ENCODE measurements at places on chromosomes 5 and 9. TPM values are rescaled to one million over a fixed set of nuclear protein-coding genes. Genes with fewer than 3 reads are reported as not detected.

The KCTD16 gene
- 0.03 TPM for total RNA-seq

DNA sequence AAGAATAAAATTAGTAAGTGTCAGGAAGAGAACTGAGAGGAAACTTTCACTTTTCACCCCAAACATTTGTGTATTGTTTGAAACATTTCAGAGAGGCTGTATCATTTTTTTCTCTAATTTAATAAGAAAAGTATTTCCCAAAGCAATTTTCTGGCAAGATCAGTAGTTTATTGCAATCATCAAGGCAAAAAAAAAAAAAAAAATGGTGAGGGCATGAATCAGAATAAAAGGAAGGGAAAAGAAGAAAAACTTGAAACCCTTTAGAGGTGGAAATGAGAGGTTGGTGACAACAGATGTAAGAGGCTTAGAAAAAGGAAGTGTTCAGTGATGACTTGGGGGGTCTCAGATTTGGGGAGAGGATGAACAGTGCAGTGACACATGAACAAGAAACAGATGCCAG is 13.3 kb downstream of the SHC3 start:
- no peak for DNase-seq

- no peak for DNase-seq
These were observed 216 bp downstream of the ZMYND19 start for GRCh38 chr9:137590123-137590468.

DNA sequence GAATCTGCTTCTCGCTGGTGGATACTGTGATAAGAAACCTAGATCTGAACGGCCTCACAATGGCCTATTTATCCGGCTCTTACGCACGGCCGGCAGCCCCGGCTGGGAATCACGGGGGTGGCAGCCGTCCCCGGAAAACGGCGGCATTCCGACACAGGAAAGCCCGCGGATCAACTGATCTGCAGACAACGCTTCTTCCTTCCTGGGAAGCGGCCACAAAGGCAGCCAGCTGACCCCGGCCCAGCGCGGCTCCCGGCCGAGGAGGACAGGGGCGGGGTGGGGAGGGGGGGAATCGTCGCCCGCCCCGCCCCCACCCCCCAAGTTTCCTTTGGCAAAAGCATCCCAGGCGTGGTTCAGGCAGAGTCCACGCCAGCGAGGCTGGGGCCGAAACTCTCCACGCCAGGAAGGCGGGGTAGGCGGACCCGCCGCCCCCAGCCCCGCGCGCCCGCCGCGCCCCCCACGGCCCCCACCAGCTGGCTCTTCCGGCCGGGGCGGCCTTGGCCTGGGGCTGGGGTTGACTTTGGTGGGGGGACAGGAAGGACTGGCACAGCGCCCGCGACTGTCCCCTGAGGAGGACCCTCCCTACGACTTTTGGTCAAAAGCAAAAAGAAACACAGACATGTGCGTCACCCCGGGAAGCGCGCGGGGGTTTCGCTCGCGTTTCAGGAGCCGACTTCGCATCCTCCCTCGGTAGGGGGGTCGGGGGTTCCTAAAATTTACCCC is 247.7 kb upstream of the ANKRD55 start:
- no peak for DNase-seq

DNA sequence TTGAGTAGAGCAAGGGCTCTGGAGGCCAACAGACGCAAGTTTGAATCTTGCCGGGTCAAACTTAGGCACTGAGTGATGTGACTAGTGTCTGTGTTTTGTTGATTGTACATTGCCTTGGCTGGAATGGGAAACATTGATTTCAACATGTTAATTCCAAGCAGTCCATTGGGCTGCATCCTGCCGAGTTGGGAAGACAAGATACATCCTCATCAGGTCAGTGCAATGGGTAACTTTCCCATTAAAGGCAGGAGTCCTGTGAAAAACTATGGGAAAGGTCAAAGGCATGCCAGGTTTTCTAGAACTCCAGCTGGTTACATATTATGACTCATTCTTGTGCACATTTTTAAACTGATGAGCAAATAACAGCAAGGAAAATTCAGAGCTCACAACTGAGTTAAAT is 126.5 kb upstream of the ABCA1 start:
- DNase-seq: peak; percentile 80

- DNase-seq: no peak
These were observed 181.1 kb downstream of the HSPA4 start for GRCh38 chr5:133232911-133233310.

DNA sequence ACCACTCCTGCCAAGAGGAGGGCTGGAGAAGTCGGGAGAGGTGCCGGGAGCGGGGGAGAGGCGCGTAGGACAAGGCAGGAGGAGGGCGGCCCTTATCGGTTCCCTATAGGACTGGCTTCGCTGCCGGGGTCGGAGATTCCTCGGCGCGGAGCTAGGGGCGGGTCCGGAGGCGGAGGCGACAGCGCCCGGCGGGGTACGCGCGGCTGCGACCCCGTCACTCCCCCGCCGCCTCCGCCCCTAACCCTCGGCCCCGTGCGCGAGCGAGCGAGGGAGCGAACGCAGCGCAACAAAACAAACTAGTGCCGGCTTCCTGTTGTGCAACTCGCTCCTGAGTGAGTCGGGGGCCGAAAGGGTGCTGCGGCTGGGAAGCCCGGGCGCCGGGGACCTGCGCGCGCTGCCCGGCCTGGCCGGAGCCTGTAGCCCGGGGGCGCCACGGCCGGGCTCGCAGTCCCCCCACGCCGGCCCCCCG is 2.0 kb downstream of the GLIS3 start:
- peak; percentile 68 for DNase-seq

DNA sequence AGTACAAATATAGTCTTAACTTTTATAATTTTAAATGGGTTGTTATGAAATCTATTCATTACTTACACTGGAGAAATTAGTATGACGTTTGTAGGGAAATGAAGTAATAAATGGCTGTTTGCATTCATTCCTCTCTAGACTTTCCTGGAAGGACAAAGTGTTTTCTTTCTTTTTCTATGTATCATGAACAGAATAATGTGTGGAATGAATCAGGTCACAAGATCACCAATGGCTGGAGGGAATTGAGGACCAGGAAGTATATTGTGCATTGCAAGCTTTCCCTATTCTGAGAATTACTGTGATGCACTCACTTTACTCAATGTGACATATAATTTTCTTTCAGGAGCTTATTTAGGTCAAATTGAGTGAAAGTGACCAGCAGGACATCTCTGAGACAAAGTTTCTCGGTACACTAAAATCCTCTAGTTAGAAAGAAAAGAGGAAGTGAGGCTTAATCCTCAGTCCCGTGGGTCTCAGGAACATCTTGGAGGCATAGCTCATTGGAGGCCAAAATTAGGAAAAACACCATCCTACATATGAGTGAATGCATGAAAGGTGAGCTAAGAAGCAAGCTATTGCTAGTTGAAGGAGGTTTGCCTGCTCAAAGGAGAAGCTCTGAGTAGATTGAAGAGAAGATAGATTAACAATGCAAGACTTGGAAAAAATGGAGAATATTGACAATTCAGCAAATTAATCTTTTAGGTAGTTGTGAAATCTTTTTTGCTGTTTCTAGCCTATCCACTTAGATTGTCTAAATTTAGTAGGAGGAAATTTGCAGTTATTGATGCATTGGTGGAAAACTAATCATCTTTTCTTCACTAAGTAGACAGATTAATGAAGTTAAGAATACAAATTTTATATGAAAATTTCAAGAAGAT is 28.0 kb downstream of the ERAP2 start:
- no peak for DNase-seq

DNA sequence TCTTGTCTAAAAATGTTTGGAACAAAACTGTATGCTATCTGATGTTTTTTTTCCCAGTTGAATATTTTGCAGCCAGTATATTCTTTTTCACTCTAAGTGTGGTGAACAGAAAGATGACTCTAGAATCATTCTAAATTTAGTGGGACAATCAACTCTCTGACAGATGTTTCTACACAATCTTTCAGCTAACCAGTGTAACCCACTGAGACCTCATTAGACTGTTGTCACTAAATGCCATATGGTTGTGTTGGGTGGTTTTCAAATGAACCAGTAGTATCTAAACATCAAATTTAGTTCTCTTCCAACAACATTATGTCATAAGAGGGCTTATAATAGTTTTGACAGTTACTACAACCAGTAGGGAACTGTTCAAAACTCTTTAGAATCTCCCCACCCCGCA is 129.6 kb upstream of the PRLR start:
- DNase-seq: no peak

DNA sequence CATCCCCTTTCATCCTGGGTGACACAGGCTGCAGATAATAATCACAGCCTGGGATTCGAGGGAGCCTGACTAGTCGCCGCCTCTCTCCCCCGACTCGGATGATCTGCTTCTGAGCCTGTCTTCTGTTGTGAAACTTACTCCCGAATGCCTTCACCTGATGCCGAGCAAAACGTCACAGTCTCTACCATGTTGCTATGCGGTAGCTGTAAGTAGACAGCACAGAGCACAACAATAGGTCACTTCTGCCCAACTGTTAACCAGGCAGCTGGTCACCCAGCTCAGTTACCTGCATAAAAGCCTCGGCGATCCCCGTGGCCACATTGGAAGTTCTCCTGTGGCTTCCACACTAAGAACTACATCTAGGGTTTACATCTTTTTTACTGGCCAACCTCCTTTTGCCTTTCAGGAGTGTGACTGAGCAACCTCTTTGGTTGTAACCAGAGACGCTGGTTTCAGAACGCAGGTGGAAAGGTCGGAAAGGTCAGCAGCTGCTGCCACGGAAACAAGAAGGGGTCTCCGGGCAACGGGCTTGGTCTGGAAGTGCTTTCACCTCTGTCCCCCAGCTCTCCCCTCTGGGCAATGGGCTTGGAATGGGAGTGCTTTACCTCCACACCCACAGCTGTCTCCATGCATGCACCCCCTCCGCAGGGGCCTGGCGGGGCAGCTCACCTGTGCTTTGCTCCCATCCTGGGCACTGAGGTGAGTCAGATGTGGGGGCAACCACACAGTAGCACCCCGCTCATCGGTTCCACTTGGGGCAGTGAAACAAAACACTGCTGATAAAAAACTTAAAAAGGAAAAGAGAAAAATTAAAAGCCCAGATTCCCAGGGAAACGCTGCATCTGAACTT is 7.6 kb upstream of the PPP1R26 start:
- DNase-seq: no peak

- peak; percentile 55 for DNase-seq
These were observed 6.3 kb downstream of the SLC25A51 start for GRCh38 chr9:37897665-37898064.

DNA sequence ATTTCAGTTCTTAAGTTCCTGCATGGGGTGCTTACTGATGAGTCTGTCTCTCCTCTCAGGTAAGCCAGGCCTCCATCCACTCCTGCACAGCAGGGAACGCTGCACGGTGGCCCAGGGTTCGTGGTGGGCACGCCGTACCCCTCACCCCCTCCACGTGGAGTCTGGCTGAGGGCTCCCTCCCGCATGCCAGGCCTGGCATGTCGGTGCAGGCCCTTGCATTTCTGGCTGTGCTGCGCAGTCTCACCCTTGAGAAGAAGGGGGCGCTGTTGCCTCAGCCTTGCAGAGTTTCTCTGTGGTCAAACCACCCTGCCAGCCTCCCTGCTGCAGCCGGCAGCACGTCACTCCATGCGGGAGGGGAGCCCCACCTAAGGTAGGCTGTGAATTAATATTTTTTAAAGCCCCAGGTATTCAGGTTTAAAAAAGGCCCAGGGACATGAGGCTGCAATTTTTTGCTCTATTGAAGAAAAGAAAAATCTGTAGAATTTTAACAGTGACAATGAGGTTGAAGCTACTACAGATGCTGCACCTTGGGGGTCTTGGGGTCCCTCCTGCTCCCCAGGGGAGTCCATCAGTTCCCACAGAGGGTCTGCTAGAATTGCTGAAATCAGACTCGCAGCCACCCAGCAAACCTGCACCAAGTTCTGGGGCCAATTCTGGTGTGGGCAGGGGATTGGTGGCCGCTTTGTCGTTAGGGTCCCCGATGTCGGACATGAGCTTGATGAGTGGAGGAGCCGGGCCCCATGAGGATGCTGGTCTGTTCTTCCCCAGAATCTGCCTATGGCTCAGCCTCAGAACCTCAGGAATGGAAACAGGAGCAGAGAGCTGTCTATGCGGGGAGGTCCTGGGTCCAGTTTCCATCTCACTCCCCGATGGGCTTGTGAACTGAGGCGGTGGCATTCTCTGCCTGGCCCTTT is 52.6 kb downstream of the TENT4A start:
- peak; percentile 89 for DNase-seq

GRCh38 chr9:134707731-134708671 is 66.4 kb downstream of the COL5A1 start:
- DNase-seq: no peak

The NSG2 gene
- total RNA-seq: not detected

- DNase-seq: no peak
These were observed 440.9 kb downstream of the DIRAS2 start for GRCh38 chr9:90201766-90202165.

DNA sequence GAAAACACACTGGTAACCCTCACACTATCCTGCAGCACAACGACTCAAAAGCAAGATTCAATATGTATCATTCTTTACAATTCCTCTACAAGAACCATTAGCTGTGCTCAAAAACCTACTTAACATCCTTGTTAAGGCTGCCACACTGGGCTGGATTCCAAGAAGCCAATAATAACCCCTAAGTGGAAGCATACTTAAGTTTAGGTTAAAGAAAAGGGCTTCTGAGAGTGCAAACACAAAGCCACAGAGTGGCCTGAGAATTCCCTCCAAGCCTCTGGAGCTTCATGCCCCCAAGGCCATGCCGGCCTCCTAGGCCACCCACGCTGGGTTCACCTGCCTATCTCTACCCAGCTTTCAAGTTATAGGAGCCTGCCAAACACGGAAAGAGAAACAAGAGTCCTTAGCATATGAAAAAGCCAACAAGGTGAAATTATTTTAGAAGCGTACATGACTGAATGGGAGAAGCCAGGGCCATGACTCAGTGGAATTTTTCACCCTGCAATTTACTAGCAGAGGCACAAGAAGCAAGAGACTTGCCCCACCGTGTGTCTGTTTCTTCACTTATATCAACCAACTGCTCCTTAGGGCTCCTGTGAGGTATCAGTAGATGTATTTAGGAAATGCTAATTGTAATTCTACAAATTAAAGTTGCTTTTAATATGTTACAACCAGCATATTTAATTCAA is 293.0 kb downstream of the SPOCK1 start:
- DNase-seq: no peak

The IL13 gene
- not detected for total RNA-seq

GRCh38 chr9:4939118-4939561 is 45.9 kb upstream of the JAK2 start:
- no peak for DNase-seq

- no peak for DNase-seq
These were observed 18.3 kb downstream of the PSAT1 start for GRCh38 chr9:78314953-78315870.

GRCh38 chr5:53403758-53404157 is 76.7 kb upstream of the FST start:
- no peak for DNase-seq

GRCh38 chr9:93962017-93962416 is 6.9 kb upstream of the BARX1 start:
- DNase-seq: no peak

The FAM221B gene
- total RNA-seq: not detected

Measured in HT1080 (cell line).